ENCODE measurements at places on chromosomes 7 and 10.
A peak's percentile ranks its signal among the peaks of the same experiment; 100 is the strongest.

- H3K27ac ChIP-seq = peak overlapping the region; percentile 98
- peaks cover 4% of the 10 kb centered on the region for H3K36me3 ChIP-seq
- no peak for DNase-seq
- H3K27me3 ChIP-seq = no peaks in the 10 kb centered on the region
- peak overlapping the region; percentile 96 for H3K4me3 ChIP-seq
These were observed 671 bp upstream of the ATAD1 start for GRCh38 chr10:87818505-87819288.

DNA sequence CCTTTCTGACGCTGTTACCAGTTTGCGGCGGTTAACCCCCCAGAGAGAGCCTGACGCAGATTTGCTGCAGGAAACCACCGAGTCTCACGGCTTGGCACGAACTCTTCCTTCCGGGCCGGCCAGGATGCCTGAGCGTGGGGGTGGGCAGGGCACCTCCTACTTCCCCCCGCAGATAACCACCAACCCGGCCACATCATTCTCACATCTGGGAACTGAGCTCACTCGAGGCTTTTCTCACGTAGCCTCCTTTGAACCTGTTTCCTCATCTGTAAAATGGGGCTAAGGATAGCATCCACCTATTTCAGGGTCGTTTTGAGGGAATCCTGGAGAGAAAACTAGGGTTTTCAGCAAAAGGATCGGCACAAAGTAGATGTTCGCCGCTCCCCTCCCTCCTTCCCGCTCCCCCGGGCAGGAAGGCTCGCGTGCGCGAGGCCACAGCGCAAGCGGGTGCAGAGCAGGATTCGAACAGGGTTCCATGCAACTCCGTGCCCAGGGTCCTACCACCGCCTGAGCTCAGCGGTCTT is 23.6 kb downstream of the DDIT4 start:
- peaks cover 26% of the 10 kb centered on the region for H3K4me1 ChIP-seq
- DNase-seq = peak; percentile 85
- H3K27me3 ChIP-seq = no peaks in the 10 kb centered on the region
- no peaks in the 10 kb centered on the region for H3K36me3 ChIP-seq
- peak overlapping the region; percentile 88 for H3K4me3 ChIP-seq

- peaks cover 8% of the 10 kb centered on the region for H3K4me1 ChIP-seq
- H3K36me3 ChIP-seq = no peaks in the 10 kb centered on the region
- no peak for DNase-seq
- no peak overlapping the region for H3K27ac ChIP-seq
These were observed 13.0 kb upstream of the NDUFA5 start for GRCh38 chr7:123570390-123571182.

DNA sequence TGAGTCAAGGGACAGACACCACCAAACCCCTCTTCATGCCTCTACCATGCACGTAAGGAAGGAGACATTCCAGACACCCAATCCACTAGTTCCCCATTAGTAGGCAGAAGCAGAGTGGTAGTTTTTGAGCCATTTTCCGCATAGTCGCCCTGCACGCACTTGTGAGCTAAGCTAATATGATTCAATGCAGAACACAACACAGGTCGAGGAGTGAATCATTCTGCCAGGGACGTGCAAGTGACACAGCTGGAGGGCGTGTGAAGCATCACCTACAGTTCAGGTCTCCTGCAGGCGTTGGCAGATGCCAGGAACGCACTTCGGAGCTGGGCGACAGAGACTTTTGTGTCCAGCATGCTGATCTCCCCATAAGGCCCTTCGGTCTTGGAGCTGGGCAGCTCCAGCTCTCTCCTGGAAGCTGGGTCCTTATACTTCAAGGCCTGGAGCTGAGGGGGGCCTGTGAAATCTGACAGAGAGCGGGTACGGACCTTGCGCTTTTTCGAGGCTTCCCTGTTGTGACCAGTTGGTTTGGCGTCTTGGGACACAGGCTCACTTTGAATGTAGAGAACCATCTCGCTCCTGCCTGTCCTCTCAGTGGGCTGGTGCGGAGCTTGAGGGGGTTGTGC is 102.4 kb downstream of the SVIL start:
- no peaks in the 10 kb centered on the region for H3K36me3 ChIP-seq
- DNase-seq = no peak
- H3K4me3 ChIP-seq = no peak overlapping the region
- H3K27ac ChIP-seq = no peak overlapping the region
- H3K4me1 ChIP-seq = no peaks in the 10 kb centered on the region

DNA sequence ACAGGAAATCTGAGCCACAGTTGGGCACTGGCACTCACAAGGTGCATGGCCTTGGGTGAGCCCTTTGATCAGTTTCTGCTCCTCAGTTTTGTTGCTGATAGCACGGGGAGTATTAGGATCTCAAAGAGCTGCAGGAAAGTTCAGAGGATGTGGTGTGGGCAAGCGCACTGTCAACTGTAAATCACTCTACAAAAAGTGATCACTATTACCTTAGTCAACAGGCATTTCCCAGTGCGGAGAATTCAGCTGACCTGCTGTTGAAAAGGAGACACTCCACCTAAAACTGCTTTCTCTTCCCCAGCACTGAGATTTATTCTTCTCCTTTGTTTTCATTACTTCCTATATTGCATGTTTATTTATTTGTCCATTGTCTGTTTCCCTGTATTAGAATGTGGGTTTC is 331.0 kb downstream of the PRPF18 start:
- H3K4me1 ChIP-seq = peaks cover 10% of the 10 kb centered on the region
- no peak overlapping the region for H3K4me3 ChIP-seq
- H3K27me3 ChIP-seq = peaks cover 5% of the 10 kb centered on the region
- no peak overlapping the region for H3K27ac ChIP-seq

DNA sequence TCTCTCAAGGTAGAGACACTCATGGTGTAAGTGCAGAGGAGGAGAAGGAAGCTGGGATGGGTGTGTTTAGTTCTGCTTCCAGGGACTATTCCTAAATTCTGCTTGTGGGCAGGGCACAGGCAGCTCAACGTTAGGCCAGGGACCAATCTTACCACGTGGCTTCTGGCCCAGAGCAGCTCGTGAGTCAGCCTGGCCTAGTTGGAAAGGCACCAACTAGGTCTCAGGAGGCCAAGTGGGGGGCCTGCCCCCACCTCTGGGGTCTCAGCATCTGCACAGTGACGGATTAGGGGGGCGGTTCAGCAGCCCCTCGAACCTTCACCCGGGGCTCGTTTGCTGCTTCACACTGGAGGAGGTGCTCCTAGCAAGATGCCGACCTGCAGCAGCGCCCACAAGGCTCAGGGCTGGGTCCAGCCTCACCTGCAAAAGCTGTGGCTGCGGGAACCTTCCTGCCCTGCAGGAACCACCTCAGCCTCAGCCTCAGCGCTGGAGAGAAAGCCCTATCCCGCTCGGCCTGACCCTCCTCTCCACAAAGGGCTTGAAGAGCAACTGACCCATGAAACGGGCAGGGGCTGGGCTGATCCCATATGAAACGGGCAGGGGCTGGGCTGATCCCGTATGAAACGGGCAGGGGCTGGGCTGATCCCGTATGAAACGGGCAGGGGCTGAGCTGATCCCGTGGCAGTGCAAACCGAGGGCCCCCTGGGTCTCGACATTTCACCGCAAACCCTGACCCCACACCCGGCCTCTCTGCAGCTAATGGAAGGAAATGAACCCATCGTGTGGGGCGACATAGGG is 447.4 kb downstream of the DNAJB6 start:
- no peak overlapping the region for H3K4me3 ChIP-seq
- H3K27ac ChIP-seq = no peak overlapping the region
- no peaks in the 10 kb centered on the region for H3K36me3 ChIP-seq
- no peaks in the 10 kb centered on the region for H3K27me3 ChIP-seq

DNA sequence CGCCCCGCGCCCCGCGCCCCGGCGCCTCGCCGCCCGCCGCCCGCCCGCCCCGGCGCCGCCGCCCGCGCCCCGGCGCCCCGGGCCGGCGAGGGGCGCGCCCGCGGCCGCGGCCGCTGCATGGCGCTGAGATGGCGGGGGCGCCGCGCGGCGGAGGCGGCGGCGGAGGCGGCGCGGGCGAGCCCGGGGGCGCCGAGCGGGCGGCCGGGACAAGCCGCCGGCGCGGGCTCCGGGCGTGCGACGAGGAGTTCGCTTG is 174 bp downstream of the ADCY1 start:
- no peaks in the 10 kb centered on the region for H3K36me3 ChIP-seq
- H3K4me3 ChIP-seq = no peak overlapping the region
- no peak for DNase-seq

- no peak overlapping the region for H3K27ac ChIP-seq
- H3K27me3 ChIP-seq = peaks cover 2% of the 10 kb centered on the region
- H3K4me1 ChIP-seq = no peaks in the 10 kb centered on the region
- H3K36me3 ChIP-seq = no peaks in the 10 kb centered on the region
- DNase-seq = no peak
These were observed 33.5 kb upstream of the ADAM12 start for GRCh38 chr10:126421756-126422256.

GRCh38 chr10:64682043-64682442 is 1160.8 kb downstream of the REEP3 start:
- H3K36me3 ChIP-seq = no peaks in the 10 kb centered on the region
- H3K4me3 ChIP-seq = no peak overlapping the region
- H3K27ac ChIP-seq = no peak overlapping the region
- no peaks in the 10 kb centered on the region for H3K4me1 ChIP-seq
- H3K27me3 ChIP-seq = no peaks in the 10 kb centered on the region

DNA sequence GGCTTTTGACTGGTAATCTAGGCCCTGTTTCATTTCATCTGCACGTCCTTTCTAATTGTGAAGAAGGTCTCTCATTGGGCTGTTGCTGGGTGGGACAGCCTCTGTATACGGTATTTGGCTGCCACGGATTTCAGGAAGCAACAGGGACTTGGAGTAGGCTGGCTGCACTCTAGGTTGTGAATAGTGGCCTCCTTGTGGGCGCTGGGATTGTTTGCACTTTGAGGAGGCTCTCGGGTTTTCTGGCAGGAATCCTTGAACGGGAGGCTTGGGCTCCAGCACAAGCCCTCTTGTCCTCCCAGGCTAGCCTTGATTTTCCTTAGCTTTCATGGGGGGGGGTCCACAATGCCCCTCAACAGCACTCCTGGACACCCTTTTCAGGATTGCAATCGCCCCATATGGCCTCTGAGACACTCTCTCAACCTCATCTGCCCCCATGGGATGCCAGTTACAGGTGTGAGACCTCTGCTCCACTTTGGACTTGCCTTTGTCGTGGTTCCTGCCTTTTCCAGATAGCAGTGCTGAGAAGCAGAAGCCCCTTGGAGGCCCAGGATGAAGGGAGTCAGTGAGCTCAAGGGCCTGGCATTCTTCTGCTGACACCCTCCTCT is 33.9 kb upstream of the ZNF273 start:
- no peaks in the 10 kb centered on the region for H3K27me3 ChIP-seq
- H3K4me3 ChIP-seq = no peak overlapping the region
- no peaks in the 10 kb centered on the region for H3K4me1 ChIP-seq
- no peak for DNase-seq
- no peaks in the 10 kb centered on the region for H3K36me3 ChIP-seq
- H3K27ac ChIP-seq = no peak overlapping the region

DNA sequence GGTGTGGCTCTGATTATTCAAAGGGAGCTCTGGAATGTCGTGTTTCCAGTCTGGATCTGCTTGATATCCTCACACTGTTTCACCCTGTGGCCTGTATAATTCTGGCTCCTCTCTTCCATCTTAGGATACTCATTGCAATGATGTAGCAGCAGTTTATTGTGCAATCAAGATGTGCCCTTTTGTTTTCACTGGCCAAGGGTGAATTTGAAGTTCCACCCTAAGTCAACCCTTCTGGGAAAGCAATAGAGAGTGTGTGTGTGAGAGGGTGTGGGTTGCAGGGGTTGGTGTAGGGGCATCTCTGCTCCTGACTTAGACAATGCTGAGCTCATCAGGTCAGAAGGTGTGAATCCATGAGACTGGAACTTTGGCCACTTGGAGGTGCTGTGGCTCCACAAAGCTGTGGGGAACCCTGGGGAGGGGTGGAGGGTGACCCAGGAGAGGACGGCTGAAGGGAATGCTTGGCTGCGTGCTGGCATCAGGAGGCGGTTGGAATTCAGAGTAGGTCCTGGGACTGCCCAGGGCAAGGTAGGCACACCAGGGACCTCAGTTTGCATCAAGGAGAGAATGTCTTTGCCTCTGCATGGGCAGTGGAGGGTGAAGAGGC is 118.0 kb upstream of the PRSS58 start:
- H3K36me3 ChIP-seq = no peaks in the 10 kb centered on the region
- no peak overlapping the region for H3K27ac ChIP-seq
- DNase-seq = no peak

DNA sequence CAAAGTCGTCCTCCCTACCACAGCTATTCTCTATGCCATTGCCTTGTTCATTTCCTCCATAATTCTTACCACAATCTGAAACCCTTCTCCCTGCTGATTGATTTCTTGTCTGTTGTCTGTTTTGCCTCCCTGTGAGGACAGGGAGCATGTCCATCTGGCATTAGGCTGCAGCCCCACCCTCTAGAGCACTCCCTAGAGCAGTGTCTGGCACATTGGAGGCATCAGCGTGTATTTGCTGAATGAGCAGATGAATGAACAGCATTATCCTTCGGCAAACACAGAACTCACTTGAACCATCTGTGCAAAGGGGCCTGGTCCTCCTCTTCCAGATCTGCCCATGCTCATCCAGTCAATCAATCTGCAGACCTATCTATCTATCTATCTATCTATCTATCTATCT is 5.1 kb upstream of the DMBT1 start:
- H3K27me3 ChIP-seq = peaks cover 9% of the 10 kb centered on the region
- no peak for DNase-seq
- no peak overlapping the region for H3K27ac ChIP-seq
- no peak overlapping the region for H3K4me3 ChIP-seq

DNA sequence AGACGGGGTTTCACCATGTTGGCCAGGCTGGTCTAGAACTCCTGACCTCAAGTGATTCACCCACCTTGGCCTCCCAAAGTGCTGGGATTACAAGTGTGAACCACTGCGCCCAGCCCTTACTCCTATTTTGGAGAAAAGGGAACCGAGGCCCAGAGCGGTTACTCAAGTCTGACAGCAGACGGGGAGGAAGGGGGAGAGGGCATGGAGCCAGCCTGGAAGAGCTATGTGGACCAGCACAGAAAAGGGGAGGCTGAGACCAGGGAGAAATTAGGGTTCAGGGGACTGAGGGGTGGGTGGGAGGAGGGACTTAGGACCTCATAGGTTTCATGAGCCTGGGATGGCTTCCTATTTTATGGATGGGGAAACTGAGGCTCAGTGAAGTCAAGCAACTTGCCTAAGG is 1.5 kb downstream of the SFRP5 start:
- H3K4me1 ChIP-seq = peaks cover 10% of the 10 kb centered on the region
- DNase-seq = no peak
- no peak overlapping the region for H3K27ac ChIP-seq

DNA sequence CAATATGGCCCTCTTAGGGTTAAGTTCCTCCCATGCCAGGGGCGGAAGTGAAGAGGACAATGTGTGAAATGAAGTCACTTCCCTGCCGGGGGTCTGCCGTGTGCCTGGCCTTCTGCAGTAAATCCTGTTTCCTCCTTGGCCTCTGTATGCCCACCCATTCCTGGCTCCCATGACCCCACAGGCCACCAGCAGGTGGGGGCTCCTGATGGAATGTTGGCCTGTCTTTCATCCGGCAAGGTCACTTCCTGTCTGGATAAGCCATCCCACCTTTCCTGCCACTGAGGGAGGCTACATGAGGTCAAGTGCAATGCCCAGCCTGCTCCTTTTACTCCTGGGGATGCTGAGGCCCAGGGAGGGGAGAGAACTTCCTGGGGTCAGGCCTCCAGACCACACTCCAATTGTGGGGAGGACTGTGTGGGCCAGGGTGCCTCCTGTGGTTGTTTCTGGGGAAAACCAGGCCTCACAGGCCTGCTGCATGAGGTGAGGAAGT is 22.3 kb downstream of the PALD1 start:
- no peaks in the 10 kb centered on the region for H3K36me3 ChIP-seq
- no peak overlapping the region for H3K4me3 ChIP-seq
- H3K27ac ChIP-seq = no peak overlapping the region
